ENCODE measurements at places on chromosomes 4 and X.

- no peak for DNase-seq
These were observed 423 bp downstream of the RPL39 start for GRCh38 chrX:119790977-119791436.

- no peak for DNase-seq
These were observed 49.6 kb downstream of the DKK2 start for GRCh38 chr4:106986486-106986885.

- no peak for DNase-seq
These were observed 1470.4 kb downstream of the ADGRL3 start for GRCh38 chr4:62670514-62670913.

GRCh38 chr4:13530823-13531624 lies 13.3 kb downstream of the NKX3-2 start:
- DNase-seq = no peak

Data from substantia nigra (tissue), 51 donors.